ENCODE measurements at places on chromosomes 2 and 18.
A peak's percentile ranks its signal among the peaks of the same experiment; 100 is the strongest.

DNA sequence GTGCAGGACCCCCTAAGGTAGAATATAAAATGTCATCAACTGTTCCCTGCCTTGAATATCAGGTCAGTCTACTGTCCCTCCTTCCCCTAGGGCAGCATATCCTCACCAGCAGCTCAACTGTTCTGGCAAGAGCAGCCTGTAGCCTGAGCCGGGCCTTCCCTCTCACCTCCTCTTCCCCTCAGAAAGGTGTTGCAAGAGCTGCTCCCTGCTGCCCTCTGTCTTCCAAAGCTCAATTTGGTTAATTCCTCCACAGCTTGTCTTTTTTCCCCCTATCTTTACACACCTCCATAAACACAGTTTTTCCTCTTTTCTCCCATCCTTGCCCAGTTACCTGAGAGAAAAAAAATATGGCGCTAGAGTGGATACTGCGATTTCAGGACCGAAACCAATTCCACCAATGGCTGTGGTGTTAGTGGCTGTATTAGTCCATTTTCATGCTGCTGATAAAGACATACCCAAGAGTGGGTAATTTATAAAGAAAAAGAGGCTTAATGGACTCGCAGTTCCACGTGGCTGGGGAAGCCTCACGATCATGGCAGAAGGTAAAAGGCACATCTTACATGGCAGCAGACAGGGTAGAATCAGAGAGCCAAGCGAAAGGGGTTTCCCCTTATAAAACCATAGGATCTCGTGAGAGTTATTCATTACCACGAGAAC, 184.7 kb downstream of the MREG start:
- DNase-seq = peak; percentile 15

GRCh38 chr2:116952254-116952653, 862.2 kb upstream of the DDX18 start:
- DNase-seq = no peak

DNA sequence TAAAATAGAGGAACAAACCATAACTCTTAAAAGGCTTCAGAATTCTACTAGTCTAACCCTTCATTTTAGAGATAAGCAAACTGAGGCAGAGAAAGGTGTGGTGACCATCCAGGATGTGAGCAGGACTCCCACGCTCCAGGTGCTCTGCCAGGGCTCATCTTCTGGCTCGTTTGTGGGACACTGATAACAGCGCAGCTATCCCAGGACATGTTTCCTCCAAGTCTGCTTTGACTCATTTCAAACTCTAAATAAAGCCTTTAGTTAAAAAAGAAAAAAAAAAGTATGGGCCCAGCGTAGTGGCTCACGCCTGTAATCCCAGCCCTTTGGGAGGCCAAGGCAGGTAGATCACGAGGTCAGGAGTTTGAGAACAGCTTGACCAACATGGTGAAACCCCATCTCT, 28.4 kb downstream of the CNRIP1 start:
- DNase-seq = no peak

GRCh38 chr2:113073325-113073834, 5.6 kb downstream of the IL1F10 start:
- DNase-seq = no peak

DNA sequence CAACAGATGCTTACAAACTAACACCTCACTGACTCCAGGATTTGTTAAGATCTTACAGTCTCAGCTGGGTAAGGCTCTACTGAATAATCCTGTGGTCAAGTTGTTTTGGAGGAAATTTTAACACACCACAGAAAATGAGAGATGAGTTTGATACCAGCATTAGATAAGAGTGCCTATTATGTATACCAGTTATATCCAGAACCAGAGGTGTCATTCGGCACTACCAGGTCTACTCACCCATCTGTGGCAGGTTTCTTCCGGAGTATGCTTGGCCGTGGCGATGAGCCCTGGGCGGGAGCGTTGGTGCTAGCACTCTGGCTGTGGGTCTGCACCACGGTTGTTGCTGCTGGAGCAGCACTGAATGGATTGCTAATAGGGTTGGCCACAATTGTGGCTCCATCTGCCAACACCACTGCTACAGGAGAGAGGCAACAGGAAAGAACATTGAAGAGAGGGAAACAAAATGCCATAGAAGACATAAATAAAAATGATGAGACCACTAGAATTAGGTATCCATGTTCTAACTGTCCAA, 41.2 kb downstream of the SAP130 start:
- DNase-seq = no peak

Measured in neuronal stem cell (in vitro differentiated cells).